ENCODE measurements at places on chromosomes 12 and 14. TPM values are rescaled to one million over a fixed set of nuclear protein-coding genes. Genes with fewer than 3 reads are reported as not detected.

- no peak for DNase-seq
Measured at GRCh38 chr14:95320955-95321600, 1.4 kb upstream of the CLMN start.

RND1 gene
- 2.6 TPM for total RNA-seq

DNA sequence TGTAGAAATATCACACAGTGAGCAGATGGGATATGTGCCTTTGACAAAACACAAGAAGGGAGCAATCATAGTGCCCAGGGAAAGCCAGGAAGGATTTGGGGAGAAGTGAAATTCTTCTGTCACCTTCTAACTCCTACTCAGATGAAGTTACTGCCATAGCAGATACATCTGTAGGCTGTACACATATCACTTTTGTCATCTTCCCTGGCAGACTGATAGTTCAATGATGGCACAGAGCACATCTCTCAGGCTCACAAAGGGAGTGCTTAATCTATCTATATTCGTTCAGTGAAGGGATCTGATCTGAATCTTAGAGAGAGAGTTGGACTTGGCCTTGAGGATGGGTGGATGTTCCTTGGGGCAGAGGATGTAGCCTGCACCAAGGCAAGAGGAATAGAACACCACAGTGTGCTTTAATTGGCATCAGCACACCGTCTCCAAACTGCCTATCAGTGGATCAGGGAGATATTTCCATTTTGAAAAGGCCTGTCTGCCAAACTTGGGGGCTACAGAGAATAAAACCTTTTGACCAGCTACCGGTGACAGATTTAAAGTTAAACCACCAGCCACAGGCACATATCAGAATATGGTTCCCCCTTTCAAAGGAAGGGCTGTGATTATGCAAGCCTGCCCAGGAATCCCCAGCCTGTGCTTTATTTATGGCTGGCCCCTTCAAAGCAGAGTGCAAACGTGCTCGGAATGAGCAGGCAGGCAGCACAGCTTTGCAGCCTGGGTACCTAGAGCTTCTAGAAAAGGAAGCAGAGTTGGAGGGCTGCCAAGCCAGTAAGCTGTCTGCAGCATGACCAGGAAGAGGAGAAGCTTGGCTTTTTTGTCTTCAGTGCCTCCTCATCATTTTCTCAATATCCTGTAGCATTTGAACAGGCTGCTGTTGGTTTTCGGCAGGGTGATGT, 165.5 kb upstream of the DYRK2 start:
- DNase-seq: no peak

NEUROD4 gene
- not detected for total RNA-seq

- no peak for DNase-seq
Measured at GRCh38 chr12:94133964-94134795, 14.2 kb upstream of the PLXNC1 start.

DNA sequence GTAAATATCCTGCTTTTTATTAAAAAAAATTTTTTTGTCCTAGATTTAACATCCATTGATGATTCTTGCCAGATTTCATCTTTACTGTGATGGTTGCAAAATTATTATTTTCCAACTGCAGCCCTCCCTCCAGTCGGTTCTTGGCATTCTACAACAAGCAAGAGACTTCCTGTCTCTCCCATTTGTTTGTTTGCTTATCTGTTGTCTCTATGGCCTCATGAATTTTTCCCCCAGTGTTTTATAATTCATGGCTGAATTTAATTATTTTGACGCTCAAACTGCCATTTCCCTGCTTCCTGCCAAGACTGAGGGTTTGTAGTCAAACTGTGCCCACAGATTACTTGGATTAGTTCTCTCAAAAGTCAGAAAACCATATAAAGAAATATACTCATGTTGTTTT, 25.9 kb downstream of the CGRRF1 start:
- DNase-seq: no peak

GRCh38 chr14:106613256-106613655, 1086.9 kb downstream of the TMEM121 start:
- DNase-seq: no peak

DNA sequence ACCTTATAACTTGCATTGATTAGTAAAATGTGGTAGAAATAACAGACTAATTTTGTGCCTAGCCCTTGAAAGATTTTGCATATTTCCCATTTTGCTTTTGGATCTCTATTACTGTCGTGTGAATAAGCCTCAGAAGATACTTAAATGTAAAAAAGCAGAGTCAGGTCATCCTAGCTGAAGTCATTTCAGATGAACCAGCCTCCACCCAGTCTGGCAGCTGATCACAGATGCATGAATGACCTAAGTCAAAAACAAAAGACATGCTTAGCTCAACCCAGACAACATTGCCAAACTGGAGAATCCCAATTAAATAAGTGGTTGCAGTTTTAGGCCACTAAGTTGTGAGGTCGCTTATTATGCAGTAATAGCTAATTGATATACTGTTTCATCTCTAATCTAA, 349.9 kb downstream of the C12orf50 start:
- DNase-seq: no peak

DNA sequence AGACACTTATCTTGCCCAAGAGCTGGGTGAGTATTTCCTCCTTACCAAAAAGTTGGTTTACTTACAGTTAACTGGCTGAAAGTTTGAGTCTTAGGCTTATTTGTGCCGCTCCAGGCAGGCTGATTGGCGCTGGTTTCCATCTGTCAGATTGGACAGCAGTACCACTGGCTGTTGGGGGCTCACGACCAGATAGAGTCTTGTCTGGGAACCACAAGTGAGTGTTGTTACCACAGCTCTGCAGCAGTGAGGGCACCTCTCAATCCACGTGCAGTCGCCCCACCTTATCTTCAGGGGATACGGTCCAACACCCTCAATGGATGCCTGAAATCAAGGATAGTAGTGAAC, 58.9 kb downstream of the DDX51 start:
- no peak for DNase-seq

GRCh38 chr14:63727231-63727735, 582 bp downstream of the SGPP1 start:
- no peak for DNase-seq

MORN3 gene
- total RNA-seq: not detected

GRCh38 chr12:109678719-109679118, 34.9 kb upstream of the FAM222A start:
- no peak for DNase-seq

GRCh38 chr12:127930122-127930521, 336.8 kb upstream of the TMEM132C start:
- DNase-seq: no peak

- no peak for DNase-seq
Measured at GRCh38 chr14:24673534-24674203, 39.7 kb upstream of the GZMB start.

DNA sequence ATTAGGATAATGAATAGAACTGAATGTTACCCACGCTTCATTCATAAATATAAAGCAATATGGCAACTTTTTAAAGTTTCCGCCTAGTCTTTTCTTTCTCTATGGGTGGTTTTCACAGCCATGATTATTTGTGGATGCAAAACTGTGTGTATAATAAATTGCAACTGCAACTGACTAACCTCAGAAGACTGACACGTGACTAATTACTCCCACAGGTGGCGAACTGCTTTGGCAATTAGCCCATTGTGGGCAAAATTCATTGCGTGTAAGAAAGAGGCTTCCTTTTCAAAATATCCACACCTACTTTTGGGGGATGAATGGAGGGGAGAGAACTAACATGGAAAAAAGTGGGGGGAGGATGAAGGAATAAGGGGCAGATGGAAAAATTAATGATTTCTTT, 79.0 kb downstream of the SLC25A21 start:
- DNase-seq: no peak

GRCh38 chr12:13044906-13045299, 722 bp downstream of the FAM234B start:
- no peak for DNase-seq

- no peak for DNase-seq
Measured at GRCh38 chr12:131491916-131492490, 218.9 kb upstream of the SFSWAP start.

GRCh38 chr14:91154851-91155625, 41.2 kb downstream of the DGLUCY start:
- DNase-seq: no peak
